ENCODE measurements at places on chromosomes 6 and 20.

DNA sequence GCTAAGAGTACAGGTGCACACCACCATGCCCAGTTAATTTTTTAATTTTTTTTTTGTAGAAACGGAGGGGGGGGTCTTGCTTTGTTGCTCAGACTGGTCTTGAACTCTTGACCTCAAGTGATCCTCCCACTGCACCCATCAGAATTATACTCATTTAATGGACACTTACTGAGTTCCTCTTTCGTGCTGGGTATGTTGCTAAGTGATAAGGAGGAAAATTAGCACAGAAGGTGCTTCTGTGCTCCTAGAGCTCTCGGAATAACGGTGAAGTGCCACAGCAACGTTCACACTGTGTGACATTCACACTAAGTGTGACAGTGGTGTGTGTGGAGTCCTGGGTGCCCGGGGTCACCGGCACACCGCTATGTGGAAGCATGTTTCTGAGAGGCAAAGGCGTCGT, 32.1 kb upstream of the BMP6 start:
- no peak for DNase-seq

DNA sequence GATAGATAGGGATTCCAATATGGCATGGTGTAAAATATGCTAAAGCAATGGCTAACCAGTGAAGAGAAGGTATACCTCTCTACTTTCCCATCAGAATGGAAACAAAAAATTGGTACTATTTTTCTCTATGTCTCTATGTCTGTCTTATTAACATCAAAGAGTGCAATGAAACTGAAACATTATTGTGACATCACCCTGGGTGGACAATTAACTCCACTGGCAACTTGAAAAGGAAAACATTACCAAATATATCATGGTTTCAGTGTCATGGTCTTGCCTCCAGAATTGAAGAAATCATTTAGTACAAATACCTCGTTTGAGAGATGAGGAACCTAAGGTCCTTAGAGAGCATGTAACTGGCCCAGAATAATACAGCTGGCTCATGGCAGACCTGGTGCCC, 1132.5 kb upstream of the MAP3K7 start:
- DNase-seq, result no peak

DNA sequence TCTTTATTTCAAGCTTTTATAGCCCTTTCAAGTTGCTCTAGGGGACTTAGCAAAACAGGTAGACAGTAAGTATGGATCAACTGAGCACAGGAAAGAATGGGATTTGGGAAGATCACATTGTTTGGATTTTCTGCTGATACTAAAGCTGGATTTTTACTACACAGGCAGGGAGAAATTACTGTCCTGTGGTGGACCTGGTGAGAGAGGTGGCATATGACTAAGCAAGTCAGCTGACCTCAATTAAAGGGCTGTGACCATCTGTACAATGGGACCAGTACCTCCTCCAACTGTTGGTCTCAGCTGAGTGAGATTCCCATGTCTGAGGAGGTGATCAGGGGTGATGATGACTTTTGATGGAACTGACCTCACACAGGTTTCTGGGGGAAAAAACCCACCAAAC, 28.0 kb downstream of the RREB1 start:
- no peak for DNase-seq

GRCh38 chr6:21739838-21740237, 146.3 kb downstream of the SOX4 start:
- DNase-seq, result no peak

DNA sequence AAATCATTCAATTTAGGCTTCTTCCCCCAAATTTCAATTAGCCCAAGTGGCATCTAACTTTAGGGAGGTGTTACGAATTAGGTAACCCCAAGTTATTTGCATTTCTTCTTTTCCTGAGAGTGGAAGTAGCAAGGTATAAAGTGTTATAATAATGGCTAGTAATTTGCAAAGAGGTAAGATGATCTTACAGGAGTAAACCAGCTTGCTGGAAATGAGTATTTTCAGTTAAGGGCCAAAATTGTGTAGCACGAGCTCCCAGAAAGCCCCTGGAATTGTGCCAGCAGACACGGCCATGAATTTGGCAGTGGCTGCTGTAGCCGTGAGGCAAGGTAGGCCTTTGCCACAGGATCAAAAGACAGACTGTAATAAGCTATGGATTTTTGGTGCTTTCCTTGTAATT, 38.0 kb downstream of the CITED2 start:
- DNase-seq, result no peak

DNA sequence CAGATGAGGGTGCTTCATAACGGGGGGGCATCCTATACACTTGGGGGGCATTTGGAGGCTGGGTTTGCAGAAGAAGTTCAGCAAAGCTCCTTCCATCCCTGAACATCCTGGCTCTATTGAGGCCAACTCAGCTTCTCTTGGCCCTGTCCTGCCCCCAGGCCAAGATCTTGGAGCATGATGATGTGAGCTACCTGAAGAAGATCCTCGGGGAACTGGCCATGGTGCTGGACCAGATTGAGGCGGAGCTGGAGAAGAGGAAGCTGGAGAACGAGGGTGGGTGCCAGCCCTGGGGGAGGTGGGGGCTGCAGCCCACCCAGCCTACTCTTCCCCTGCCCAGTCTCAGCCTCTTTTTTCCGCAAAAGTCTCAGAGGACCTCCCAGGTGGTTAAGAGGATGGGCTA, 17.2 kb downstream of the GDAP1L1 start:
- DNase-seq, result no peak

DNA sequence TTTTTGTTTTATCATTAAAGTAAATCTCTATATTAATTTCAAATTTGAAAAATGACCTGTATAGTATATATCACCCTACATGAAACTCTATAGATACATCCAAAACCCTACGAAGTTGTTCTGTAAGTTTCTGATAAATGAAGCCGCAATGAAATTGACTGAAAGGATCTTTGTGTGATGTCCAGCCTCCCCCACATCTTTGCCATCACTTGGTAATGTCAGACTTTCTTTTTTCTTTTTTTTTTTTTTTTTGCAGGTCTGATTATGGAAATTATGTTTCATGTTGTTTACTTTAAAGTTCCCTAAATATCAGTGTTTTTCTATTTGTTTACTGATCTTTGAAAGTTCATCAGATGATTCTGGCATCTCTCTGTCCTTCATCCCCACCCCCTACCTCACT, 155.6 kb upstream of the CDH4 start:
- DNase-seq, result no peak

DNA sequence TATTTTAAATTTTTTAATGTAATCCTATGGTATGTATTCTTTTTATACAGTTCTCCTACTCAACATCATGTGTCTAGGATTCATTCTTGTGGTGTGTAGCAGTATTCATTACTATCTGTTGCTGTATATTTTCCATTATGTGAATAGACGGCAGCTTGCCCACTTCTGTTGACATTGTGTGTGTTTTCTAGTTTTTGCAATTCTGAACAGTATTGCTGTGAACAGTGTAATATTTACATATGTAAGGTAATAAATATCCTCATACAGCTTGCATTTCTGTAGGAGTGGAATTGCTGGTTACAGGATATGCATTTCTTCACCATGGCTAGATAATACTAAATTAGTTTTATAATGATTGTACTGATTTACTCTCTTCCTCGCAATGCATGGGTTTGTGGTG, 51.9 kb downstream of the SCAF8 start:
- DNase-seq, result no peak

DNA sequence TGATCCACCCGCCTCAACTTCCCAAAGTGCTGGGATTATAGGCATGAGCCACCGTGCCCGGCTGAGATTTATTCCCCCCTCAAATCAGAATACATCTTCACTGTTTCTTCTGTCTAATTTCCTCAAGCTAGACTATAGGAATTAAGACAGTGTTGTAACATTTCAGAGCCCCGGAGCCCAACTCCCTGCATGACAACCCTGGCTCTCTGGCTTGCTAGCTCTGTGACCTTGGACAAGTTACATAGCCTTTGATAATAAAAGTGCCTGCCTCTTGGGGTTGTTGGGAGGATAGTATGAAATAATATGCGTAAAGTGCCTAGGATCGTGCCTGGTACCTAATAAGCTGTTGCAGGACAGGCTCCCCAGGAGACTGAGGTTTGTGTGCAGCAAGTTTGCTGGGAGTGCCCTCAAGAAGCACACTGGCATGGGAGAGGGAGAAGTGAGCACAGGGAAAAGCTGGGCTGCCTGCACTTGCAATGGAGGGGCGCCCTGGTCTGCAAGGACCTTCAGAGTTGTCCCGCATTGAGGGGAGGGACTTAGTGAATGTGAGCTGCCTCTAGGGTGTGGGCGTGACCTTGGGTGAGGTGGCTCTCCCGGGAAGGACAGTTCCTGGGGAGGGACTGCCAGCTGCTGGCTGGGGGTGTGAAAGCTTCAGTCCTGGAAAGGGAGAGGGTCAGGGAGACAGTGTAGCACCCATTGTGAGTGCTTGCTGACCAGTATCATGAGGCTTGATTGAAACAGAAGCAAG, 43.4 kb downstream of the TAF8 start:
- DNase-seq, result no peak

DNA sequence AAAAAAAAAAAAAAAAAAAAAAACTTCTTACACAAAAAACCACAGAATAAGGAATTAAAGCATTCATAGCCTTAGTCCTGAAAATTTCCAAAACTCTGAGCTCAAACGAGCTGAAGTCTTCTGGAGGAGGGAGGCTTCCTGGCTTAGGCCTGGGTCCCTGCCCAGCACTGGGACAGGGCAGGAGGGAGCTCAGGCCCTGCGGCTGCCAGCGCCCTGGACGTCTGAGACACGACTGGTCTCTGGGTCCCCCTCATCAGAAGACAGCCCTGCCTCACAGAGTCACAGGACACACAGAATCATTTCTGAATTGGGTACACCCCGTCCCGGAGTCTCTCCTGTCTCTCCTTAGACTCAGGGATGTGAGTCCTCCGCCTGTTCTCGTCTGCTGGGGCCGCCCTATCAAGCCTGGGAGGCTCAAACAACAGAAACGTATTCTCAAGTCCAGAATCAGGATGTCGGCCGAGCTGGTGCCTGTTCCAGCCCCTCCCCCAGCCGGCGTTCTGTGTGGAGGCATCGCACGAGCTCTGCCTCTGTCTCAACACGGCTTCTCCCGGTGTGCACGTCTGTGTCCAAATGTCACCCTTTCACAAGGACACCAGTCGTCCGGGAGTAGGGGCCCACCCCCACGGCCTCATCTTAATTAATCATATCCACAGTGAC, 39.4 kb downstream of the ZBTB46 start:
- DNase-seq, result no peak

GRCh38 chr20:57996936-57997890, 231.2 kb downstream of the ANKRD60 start:
- DNase-seq, result no peak

DNA sequence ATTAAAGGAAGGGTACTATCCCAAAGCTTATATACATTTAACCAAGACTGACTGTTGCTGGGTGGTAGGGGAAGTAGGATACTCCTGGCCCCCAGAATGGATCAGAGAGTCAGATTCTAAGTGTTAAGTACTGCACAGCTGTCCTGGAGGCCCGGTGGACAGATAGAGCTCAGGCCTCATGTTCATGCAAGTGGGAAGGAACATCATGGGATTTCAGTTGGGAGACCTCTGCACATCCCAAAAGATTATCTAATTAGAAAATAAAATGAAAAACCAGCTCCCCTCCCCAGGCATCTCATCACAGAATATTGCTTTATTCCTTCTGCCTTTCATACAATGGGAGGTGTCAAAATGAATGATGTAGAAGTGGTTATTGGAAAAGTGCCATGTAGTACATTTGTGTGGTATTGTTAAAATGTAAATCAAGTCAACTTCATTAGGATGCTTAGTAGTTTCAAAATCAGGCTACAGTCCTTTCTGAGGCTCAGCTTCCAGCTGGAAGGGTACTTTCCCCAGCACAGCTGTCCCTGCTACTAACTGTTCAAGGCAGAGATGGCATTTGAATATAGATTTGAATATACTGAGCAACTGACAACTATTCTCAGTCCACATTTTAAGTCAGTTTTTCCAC, 82.9 kb downstream of the SLC35B3 start:
- DNase-seq, result no peak

DNA sequence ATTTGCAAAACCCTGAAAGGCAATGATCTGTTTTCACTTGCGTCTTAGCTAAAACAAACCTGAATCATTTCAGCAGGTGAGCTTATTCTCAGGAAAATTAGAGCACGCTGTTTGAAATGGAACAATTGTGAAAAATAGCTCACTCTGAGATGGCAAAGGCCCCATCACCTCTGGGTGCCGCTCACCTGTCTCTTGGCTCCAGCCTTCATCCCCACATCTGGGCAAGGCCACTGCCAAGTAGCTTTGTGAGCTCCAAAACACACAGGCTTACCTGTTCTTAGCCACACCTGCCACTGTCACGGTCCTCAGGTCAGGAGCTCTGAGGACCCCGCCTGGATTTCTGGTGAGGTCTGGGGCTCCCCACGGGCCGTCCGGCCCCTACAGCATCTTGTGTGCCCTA, 66.7 kb downstream of the SMOC2 start:
- DNase-seq, result no peak

DNA sequence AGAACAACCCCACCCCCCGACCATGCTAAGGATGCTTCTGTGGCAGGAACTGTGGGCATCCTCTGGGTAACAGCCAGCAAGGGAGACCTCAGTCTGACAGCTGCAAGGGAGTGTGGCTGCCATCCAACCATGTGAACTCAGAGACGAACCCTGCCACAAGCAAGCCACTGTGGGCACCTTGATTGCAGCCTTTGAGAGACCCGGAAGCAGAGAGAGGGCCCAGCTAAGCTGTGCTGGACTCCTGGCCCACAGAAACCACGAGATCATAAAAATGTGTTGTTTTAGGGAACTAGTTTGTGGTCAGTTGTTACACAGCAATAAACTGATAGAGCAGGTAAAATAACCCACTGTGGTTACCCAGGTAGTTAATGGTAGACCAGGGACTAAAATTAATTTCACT, 414.6 kb downstream of the CDH26 start:
- no peak for DNase-seq

DNA sequence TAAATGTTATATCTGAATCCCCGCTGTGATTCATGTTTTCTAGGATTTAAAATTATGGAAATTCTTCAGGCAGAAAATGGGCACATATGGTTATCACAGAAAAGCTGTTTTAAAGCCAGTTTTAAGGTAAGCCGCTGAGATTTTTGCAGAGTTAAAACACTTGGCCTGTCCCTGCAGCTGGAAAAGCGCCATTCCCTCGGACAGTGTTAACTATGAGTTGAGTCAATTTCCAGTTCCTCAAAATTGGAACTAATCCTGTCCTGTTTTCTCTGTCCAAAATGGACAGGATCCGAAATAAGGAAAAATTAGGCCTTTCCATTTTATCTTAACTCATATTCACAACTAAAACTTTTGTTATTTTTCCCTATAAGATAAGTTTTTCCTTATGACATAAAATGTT, 225.2 kb downstream of the SAMD5 start:
- DNase-seq, result no peak

DNA sequence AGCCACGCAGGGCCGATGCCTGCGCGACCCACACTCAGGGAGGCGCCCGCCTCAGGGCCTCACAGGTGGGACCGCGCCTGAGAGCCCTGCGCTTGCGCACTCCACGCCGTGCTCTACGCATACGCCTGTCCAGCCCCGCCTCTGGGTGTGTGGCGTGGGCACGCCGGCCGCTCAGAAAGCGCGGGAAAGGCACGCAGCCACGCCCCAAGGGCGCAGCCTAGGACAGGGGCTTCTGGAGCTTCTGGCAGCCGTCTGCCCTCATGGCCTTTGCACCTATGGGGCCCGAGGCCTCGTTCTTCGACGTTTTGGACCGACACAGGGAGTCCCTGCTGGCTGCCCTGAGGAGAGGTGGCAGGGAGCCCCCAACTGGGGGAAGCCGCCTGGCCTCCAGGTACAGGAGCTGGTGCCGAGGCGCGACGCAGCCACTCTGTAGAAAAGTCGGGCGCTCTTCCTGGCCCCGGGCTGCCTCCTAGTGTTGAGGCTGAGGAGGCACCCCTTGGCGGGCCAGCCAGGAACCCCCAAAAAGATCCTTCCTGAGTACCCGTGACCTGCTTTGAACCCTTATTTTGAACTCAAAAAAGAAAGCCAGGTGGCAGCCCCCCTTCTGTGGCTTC, at the start of gene SPO11:
Gene SPO11 (plus strand): TSS at position 196 of the 614 bp plus-strand sequence. CDS start 65 bp downstream, at position 261.
- DNase-seq, result no peak

GRCh38 chr20:4901031-4901818, 100.1 kb downstream of the SLC23A2 start:
- no peak for DNase-seq

All from stimulated activated CD8-positive, alpha-beta memory T cell treated with anti-CD3 and anti-CD28 coated beads, Interleukin-15, amount 100 ng/mL, for 24 hours (primary cell).